Mucosa of descending colon (tissue), 3 donors: ENCODE measurements at places on chromosomes 5 and 9. TPM values are rescaled to one million over a fixed set of nuclear protein-coding genes. Genes with fewer than 3 reads are reported as not detected.
A peak's percentile ranks its signal among the peaks of the same experiment; 100 is the strongest.

DNA sequence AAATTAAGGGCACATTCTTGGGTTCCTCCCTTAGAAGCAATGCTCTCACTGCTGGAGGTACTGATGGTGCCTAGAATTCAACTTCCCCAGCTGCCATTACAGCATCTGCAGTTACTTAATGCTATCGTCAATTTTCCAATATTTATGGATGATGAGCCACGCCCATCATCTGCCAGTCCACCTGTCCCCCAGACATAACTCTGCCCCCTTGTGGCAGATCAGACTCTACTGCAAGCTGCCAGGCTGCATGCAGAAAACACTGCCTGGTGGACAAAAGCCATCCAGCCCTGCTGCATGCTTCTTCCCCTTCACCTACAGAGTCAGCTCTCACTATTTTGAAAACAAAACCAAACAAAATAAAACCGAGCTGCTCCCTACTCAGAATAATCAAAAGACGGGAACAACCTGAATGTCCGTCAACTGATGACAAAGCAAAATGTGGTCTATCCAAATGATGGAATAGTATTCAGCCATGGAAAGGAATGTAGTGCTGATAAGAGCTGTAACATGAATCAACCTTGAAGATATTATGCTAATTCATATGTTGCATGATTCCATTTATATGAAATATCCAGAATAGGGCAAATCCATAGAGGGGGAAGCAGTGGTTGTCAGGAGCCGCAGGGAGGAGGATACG lies 66.4 kb downstream of the RETREG1 start:
- DNase-seq, result peak; percentile 56

DNA sequence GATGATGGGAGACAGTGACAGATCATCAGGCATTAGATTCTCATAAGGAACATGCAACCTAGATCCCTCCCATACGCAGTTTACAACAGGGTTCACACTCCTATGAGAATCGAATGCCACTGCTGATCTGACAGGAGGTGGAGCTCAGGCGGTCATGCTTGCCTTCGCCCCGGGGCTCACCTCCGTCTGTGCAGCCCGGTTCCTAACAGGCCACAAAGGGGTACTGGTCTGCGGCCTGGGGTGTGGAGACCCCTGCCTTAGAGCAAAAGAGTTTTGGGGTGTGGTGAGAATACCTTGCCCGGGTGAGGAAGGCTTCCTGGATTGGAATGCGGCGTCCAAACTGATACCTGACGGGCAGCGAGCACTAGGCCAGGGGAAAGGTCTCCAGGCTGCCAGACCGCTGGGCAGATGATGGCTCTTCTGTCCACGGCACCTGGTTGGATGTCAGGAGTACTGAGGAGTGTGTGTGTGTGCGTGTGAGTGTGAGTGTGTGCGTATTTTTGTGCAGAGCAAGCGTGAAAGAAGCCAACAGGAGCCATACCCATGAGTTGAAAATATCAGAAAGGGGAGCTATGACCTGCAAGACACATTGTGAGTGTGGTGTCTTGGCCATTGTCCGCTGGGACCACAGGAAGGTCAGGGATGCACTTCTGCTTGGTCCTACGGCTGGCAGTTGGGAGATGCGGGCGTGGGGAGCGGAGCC lies 55.4 kb downstream of the ACER2 start:
- no peak for DNase-seq

DNA sequence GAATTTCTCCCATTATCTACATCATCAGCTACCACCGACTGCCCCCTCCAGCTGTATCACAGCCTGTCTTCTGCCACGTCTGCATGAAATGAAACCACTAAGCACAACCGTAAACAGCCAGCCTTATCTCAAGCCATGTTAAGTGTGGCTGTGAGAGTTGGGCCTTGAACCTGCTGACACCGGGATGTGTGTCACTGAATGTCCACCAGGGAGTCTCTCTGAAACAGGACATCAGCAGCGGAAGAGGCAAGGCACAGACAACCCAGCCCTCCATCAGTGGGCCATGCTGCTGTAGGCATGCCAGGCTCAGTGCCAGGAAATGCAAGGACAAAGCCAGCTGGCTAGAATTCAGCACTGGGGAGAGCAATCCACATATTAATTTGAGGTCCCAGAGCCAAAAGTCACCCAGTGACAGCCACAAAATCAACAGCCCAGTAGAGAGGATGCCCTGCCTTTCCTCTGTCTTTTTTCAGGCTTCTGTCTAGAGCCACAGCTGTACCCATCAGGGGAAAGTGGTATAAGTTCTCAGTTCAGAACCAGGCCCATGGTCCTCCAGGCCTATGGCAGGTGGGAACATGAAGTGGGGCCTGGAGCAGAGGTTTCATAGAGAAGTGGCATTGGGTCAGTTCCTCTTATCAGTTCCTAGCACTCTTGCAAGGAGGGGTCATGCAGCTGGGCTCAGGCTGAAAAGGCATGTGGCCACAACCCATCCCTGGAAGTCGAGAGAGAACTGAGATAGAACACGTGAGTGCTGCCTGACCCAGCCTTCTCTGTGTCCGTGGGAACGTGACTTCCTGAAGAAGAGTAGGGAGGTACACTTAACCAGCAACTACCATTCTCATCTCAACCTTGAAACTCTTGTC lies 199.4 kb downstream of the ESM1 start:
- peak; percentile 40 for DNase-seq

DNA sequence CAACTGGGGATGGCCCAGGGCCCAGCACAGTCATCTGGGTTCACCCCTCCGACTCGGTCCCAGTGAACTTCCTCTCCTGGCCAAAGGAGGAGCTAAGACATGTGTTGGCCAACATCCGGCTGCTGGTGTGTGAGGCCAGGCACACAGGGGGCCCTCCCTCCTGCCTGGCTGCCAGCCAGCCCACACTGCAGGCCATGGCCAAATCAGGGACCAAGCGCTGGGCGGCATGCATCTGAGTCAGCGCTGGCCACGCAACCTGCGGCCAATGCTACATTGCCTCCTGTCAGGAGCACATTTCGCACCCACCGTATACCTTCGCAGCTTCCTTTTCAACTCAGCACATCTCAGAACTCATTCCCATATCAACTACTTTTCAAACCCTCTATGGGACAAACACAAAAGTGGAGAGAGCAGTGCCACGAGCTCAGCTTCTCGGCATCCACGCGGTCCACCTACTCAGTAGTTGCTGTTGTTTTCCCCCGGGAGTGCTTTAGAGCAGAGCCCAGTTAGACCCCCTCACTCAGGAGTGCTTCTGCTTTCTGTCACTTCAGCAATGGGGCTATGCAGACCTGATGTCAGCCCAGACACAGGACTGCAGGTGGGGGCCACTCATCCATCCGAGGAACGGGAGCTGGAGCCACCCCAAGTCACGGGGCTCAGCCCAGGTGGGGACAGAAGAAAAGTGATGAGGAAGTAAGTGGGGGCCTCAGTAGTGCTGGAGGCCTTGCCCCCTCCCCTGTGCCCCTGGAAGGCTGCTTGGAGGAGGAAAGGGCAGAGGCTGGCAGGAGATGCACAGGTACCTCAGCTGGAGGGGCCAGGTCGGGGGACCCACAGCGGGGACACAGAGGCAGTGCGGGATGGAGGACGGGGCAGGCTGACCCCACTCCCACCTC lies 13.9 kb downstream of the NINJ1 start:
- peak; percentile 91 for DNase-seq

GRCh38 chr5:74294231-74294705 lies 346.3 kb downstream of the ENC1 start:
- DNase-seq, result no peak

Gene MARCOL
- not detected for total RNA-seq

DNA sequence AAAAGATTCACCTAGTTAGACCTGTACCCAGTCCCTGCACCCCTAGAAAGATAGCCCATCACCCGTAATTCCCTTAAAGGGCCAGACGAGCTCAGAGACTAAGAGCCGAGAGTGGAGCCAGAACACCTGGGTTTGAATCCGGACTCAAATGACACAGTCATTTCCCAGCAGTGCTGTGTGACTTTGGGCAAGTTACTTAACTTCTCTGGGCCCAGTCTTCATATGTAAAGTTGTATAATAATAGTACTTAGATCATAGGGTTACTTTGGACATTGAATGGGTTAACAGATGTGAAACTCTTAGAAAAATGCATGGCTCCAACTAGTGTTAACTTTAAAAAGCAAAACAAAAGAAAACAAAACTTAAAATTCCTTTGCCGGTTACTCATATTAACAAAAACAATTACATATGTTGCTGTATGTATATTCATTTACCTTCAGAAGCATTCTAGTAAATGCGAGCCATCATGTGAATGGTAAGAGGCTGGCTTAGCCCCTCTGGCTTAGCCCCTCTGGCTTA lies 40.4 kb upstream of the RASGRF2 start:
- no peak for DNase-seq

- DNase-seq, result no peak
Observed at GRCh38 chr5:176530393-176530982, 6.7 kb downstream of the RNF44 start.
